ENCODE measurements at places on chromosomes 4 and X.

DNA sequence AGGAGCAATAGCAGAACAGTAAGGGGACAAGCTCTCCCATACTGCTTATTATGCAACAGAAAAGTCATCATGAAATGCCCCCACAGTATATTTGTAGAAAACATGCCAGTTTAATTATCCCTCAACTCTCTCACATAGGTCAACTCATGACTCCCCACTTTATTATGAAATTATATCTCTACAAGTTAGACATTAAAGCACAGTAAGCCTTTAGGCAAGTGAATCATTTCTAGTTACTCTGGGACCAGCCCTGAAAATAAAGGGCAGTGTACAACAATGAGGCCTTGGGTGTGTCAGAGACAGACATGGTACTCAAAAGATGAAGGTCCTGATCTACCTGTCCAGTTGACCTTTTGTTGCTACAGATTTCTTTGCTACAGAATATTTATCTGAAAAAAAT lies 191.9 kb downstream of the FBXW7 start:
- no peak for DNase-seq

- DNase-seq, result no peak
Measured at GRCh38 chrX:141832247-141832646, 5.9 kb upstream of the MAGEC3 start.

- no peak for DNase-seq
Measured at GRCh38 chr4:37799941-37800554, 26.4 kb upstream of the PGM2 start.

DNA sequence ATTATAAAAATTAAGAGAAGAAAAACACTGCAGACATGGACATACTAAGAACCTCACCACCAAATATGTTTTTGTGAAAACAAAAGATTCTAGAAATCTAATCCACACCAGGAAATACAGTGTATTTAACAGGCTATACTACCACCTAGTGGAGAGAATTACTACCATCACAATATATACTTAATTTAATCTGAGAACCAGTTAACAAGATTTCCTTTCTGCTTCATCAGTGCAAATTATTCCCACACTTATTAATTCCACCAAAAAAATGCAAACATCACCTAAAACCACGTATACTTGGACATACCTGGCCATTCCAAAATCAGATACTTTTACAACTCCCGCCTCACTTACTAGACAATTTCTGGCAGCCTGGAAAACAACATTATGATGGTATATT lies 7.0 kb upstream of the TXK start:
- DNase-seq, result peak; percentile 18

DNA sequence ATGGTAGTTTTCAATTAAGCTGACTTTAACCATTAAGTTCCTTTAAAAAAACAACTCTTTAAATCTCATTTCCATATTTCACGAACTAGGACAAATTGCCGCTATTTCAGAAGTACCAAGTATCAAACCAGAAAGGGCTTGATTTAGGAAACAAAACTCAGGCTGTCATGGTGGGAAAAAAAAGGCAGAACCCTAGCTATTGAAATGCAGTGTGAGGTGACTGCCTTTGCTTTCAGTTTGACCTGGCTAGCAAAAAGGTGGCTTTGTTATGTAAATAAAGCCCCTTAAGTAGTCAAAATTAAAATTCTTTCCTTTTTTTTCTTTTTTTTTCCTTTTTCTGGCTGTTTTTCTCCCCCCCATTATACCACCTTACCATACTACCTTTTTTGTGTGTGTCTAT lies 40.6 kb upstream of the CYP2U1 start:
- no peak for DNase-seq

GRCh38 chr4:73709451-73710033 lies 30.8 kb upstream of the CXCL8 start:
- DNase-seq, result no peak

DNA sequence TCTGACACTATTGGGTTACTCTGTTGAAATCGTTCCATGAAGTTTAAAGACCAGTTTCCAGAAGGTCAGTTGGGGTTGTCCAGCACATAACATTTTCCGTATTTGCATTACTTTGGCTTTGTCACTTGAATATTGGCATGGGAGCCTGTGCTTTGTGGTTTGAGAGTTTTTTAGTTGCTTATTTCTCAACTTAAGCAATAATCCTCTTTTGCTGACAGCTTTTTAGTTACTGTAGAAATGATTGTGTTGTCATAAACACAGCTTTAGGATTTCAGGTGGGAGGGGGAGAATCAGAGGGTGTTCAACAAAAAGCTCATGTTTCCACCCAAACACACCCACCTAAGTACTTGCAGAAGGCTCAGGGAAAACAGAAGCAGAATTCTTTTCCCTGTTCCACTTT lies 210.7 kb upstream of the TLL1 start:
- DNase-seq, result no peak

GRCh38 chr4:127548990-127549925 lies 83.5 kb upstream of the INTU start:
- DNase-seq, result no peak

- DNase-seq, result no peak
Measured at GRCh38 chr4:10079912-10080588, 36.5 kb downstream of the WDR1 start.

- DNase-seq, result peak; percentile 52
Measured at GRCh38 chr4:5381961-5382441, 326.4 kb downstream of the EVC2 start.

DNA sequence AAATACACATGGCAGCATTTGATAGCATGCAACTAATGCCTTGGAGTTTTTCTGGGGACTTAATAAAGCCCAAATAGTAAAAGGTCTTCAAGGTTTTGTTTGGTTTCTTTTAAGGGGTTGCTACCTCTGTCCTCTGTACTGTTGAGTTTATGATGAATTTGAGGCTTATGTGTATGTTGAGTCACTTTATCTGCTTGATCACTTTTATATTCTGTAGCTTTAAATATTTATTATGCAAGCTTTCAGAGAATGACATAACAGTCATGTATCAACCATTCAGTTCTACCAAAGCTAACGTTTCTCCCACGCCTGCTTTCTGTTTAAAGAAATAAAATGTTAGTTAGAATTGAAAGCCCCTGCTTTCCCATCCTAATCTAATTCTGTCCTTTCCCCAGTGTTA lies 122.2 kb downstream of the NHS start:
- DNase-seq, result no peak

- DNase-seq, result no peak
Measured at GRCh38 chr4:17358241-17358640, 153.6 kb downstream of the QDPR start.

- DNase-seq, result no peak
Measured at GRCh38 chr4:181078196-181078595, 1165.0 kb upstream of the TENM3 start.

- DNase-seq, result no peak
Measured at GRCh38 chrX:150028692-150029091, 90.4 kb upstream of the EOLA2 start.

DNA sequence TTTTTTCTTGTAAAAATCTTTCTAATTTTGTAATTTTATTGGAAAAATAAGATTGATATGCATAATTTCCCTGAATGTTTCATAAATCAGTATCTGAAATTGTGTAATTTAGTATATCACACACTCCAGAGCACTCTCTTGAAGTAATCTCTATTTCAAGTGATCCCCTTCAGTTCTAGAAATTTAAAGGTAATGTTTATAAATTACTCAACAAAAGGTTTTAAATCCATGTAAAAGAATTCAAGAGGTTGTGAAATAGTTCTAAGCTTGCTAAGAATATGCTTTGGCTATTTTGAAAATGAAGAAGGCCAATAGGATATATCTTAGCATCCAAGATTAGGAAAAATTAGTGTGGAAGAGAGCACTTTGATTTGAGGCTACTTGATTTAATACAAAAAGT lies 28.2 kb downstream of the SMARCAD1 start:
- DNase-seq, result no peak

DNA sequence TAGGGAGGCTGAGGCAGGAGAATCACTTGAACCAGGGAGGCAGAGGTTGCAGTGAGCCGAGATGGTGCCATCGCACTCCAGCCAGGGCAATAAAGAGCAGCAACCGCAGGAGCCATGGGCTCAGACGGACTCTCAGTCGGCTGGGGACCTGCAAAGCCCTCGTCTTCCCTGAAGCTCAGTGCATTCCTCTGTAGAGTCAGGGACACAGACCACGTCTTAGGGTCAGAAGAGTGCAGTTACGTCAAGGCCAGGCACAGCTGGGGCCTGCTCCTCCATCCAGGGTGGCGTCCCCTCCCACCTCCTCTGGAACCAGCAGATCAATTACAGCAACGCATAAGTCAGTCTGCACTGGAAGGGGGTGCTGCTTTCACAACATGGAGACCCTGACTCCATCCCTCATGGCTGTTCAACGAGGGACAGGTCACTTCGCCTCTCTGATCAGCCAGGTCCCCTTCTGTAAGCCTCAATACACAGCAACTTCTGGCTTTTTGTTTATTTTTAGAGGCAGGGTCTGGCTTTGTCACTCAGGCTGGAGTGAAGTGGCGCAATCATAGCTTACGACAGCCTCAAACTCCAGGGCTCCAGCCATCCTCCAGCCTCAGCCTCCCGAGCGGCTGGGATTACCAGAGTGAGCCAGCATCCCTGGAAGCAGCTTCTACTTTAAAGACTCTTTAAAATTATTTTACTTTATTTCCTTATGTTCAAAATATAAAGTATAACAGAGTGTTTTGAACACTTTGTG lies 76.4 kb downstream of the ZFYVE28 start:
- no peak for DNase-seq

GRCh38 chr4:140800666-140801065 lies 44.5 kb upstream of the TBC1D9 start:
- DNase-seq, result no peak

DNA sequence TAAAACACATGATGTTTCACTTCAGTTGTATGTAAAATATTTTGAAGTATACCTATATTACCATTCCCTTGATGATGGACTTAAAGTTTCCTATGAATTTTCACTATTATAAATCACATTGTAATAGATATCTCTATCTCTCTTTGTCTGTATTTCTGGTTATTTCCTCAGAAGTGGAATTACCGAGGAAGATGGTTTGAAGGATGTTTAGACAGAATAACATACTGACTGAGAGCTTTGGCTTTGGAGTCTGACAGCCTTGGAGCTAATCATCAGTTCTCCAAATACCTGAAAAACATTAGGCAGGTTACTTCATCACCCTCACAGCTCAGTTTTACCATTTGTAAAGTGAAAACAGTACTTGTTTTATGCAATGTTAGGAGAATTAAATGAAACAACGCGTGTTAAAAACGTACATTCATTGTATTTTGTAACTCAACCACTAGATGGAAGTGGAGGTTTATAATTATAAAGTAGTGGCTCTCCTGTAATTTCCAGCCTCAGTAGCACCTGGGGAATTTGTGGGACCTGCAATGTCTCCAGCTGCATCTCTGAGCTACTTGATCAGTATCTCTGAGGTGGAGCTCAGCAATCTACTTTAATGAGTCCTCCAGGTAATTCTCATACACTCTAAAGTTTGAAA lies 14.3 kb downstream of the JCHAIN start:
- no peak for DNase-seq

DNA sequence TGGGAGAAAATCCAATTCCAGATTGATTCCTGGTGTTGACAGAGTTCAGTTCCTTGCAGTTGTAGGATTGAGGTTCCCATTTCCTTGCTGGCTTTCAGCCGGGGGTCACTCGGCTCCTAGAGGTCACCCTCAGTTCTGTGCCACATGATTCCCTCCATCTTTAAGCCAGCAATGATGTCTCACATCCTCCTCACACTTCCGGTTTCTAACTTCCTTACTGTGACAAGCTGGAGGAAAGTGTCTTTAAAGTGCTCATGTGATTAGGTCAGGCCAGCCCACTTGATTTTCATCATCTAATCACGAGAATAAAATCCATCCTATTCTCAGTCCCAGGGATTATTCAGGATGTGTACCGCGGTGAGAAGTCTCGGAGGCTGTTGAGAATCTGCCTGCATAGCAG lies 19.4 kb upstream of the SMIM31 start:
- DNase-seq, result no peak

DNA sequence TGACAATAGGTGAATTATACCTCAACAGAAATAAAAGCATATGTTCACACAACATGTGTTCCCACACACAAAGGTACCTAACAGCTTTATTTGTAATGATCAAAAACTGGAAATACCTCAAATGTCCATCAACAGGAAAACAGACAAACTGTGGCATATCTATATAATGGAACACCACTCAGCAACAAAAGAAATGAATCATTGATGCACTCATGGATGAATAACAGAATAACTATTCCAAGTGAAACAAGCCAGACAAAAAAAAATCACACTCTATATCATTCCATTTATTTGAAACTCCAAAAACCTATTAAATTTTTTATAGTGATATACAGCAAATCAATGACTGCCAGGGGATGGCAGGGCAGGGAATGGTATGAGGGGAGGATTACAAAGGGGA lies 148.1 kb downstream of the PLS3 start:
- DNase-seq, result no peak

- DNase-seq, result peak; percentile 56
Measured at GRCh38 chr4:131499141-131499873, 1649.8 kb upstream of the PCDH10 start.

GRCh38 chrX:15913146-15913545 lies 58.5 kb upstream of the AP1S2 start:
- DNase-seq, result no peak

- DNase-seq, result no peak
Measured at GRCh38 chr4:133668061-133668851, 519.2 kb downstream of the PCDH10 start.

GRCh38 chr4:99394896-99395295 lies 40.2 kb downstream of the ADH7 start:
- no peak for DNase-seq

DNA sequence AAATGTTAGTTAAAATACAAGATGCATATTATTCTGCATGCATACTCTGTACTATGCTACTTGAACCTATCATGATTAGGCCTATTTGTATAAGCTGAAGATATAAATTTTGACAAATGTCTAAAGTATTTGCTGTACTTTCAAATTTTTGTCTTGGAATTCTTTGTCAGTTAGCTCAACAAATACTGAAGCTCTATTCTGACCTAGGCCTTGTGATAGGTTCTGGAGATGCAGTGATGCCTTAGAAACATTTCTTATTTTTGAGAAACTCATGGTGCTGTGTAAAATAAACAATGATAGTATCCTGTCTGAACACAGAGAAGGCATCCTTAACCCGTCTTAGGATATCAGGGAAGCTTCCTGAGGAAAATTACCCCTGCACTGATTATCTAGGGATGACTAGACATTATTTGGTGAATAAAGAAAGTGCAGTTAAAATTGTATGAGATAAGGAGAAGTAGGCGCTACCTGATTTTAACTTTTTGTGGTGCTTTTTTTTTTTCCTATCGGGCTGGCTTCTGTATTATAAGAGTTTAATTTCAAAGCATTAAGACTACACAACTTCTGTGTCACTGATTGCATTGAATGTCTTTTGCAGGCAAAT lies 43.4 kb downstream of the MOB1B start:
- no peak for DNase-seq

DNA sequence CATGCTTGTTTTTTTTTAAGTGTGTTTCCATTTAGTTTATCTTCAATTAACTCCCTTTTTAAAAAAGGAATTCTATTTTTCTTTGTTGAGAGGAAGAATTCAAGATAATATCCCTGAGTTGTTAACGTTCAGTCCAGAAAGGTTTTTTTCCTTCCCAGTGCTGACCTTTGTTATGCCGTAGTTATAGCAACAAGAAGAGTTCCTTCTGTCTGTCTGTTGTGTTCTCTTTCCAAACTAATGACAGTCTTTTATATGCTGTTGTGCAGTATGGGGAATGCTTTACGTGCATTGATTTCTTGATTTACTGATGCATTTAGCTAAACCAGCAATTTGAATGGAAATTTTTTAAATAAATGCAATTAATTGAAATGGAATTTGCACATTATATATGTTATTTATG lies 6.6 kb upstream of the CXXC4 start:
- DNase-seq, result no peak

Data from GM04504 (cell line).